ENCODE measurements at places on chromosomes 4 and X. TPM values are rescaled to one million over a fixed set of nuclear protein-coding genes. Genes with fewer than 3 reads are reported as not detected.

The SCRG1 gene
- not detected for total RNA-seq

The SH2D1A gene
- total RNA-seq, result 1.5 TPM

The FNIP2 gene
- 0.04 TPM for total RNA-seq

The ADH7 gene
- total RNA-seq, result not detected

The ELF4 gene
- total RNA-seq, result 31.7 TPM

The HSFX3 gene
- total RNA-seq, result not detected

DNA sequence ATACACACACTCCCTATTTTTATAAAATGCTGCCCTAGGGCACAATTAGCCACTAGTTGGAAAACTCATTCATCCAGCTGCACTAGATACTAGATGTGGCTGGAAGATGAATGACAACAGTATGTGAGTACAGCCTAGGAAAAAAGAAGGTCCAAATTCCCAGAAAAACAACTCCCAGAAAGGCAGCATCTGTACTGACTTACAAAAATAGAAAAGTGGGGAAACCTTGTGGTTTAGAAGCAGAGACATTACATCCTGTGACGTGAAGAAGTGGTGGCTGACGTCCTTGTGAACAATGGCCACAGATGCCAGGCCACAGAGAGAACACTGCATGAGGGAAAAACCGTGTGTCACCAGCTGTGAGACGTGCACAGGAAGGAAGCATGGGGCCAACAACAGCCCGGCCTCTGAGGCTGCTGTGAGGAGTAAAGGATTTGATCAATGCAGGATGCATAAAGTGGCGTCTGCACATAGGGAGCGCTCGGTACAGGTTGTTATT is 81.2 kb downstream of the SPRY1 start:
- DNase-seq, result no peak

DNA sequence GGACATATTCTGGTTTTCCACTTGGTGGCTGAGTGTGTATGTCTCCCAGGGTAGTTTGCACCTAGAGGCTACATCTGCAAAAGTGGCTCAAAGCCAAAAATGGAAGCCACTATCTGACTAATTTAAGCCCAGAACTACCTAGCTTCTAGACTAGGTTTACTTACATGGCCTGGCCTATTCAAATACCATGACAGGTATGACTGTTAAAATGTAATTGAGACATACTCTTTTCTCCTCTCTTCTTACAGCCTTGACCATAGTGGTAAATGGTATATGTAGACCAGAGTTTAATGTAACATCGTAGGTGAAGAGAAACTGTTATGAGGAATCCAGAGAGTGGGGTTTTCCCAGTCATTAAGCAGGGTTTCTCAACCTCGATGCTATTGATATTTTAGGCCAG is 2.6 kb upstream of the TRPC5 start:
- no peak for DNase-seq

- DNase-seq, result no peak
Measured at GRCh38 chr4:147498031-147498660, 17.2 kb downstream of the EDNRA start.

- no peak for DNase-seq
Measured at GRCh38 chr4:104964410-104965175, 182.1 kb upstream of the TET2 start.

DNA sequence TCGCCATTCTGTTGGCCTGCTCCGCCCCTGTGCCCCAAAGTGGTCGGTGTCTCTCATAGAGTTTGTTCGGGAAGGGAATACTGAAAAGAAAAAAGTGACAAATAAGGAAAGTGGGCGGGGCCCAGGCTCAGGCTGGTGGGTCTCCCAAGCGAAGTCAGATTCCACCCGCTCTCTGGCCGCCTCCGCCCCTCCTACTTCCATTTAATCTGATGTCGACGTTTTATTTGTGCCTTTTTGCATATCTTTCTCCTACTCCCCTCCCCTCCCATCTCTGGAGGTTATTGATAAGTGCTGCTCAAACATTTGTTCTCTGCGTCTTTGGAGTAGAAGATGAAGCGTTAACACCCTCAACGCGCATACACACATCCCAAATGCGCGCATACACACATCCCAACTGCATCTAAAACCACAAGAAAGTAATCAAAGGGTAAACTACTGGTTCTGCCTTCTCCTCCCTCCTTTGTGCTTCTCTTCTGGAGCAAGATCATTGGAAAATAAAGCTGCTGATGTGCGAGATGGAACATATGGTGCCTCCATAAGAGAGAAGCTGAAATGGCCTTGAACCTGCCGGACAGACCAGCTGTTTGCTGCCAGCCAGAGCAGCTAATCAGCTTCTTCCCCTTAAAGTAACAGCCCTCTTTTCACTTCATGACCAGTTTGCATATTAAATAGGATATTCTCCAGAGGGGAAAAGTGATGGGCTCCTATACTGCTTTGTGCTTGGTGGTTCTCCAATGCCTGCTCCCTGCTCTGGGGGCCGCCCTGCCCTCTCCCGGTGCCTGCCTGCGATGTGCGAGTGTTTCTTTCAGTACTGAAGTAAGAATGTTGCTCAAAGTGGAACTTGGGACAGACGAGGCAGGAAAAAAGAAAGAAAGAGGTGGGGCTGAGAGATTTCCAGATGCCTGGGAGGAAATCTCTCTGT is 3.1 kb downstream of the MAMLD1 start:
- DNase-seq, result no peak

DNA sequence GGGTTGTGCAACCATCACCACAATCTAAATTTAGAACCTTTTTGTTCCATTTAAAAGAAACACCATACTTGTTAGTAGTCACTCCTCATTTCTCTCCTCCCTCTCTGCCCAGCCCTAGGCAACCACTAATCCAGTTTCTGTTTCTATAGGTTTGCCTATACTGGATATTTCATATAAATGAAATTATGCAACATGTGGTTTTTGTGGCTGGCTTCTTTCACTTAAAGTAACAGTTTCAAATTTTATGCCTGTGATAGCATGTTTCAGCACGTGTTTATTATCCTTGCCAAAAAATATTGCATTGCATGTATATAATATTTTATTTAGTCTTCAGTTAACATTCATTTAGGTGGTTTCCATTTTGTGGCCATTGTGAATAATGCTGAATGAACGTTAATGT is 437.6 kb downstream of the IL1RAPL1 start:
- no peak for DNase-seq

- peak; percentile 92 for DNase-seq
Measured at GRCh38 chr4:53929955-53930798, 134.2 kb downstream of the CHIC2 start.

- DNase-seq, result no peak
Measured at GRCh38 chr4:116880625-116881024, 204.8 kb downstream of the TRAM1L1 start.

DNA sequence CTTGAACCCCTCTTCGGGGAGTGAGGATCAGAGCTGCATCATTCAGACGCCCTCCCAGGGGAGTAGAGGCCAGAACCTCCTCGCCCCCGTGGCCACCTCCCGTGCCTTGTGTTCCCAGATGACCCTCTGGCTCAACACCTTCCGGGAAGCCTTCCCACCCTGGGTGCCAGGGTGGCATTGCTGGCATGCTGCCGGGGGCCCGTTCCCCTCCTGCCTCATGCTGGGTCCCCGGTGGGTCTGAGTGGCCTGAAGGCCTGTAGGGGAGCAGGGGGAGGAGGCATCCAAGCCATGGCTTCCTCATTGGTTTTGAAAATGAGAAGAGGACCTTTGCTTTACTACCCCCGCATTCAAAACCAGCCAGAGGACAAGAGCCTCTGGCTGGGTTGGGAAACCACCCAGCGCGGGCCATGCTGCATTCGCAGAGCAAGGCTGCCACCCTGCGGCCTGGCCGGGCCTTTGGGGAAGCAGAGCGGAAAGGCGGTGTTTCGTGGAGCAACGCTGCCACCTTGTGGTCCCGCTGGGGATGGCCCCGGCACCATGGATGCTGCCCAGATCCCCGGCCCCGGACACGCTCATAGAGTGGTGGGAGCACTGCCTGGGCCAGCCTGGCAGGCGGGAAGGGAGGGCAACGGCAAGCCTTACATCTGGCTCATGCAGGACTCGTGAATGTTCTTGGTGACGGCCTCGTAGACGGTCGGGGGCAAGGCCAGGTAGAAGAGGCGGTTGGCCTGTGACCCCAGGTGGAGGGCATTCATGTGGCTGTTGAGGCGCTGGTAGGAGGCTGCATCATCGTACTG is 11.9 kb downstream of the G6PD start:
- peak; percentile 95 for DNase-seq

- DNase-seq, result no peak
Measured at GRCh38 chr4:184359888-184360287, 114.5 kb downstream of the IRF2 start.

DNA sequence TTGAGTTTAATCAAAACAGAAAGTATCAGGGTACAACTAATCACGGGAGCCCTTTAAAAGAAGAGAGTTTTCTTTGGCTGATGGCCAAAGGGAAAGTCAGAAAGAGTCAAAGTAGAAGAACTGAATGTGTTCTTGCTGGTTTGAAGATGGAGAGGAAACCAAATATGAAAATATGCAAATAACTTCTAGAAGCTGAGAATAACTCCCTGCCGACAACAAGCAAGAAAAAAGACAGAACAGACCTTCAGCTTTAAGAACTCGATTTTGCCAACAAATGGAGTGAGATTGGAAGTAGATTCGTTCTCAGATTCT is 903.8 kb downstream of the STIM2 start:
- no peak for DNase-seq

GRCh38 chrX:46626566-46626965 is 53.0 kb downstream of the CHST7 start:
- DNase-seq, result no peak
